ENCODE measurements at places on chromosomes 4 and X. TPM values are rescaled to one million over a fixed set of nuclear protein-coding genes. Genes with fewer than 3 reads are reported as not detected.
A peak's percentile ranks its signal among the peaks of the same experiment; 100 is the strongest.

- peak; percentile 26 for DNase-seq
These were observed 38.8 kb downstream of the SEC31A start for GRCh38 chr4:82851885-82852750.

DNA sequence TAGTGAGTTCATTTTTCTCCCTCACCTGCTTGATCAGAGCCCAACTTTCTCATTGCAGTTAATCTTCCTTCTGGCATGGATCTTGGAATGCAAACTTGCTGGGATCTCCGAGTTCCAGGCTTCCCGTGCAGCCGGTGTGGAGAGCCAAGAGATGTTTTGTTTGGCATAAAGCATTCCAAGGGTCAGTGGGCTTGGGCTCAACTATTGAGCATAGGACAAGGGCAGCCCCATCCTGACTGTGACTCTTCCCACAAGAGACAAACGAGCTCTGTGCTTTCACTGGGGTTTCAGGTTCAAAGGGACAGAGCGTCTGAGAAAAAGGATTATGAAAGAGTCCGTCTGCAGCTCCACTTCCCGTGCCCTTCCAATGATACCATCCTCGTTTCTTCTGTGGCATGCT, 10.5 kb downstream of the TLR7 start:
- DNase-seq = no peak

- DNase-seq = no peak
These were observed 801 bp upstream of the ZC4H2 start for GRCh38 chrX:64977051-64977450.

BLOC1S4 gene
- 39.7 TPM for total RNA-seq

CD40LG gene
- total RNA-seq = not detected

NDST3 gene
- 0.07 TPM for total RNA-seq

All from H7 (cell line).